Glomerular endothelial cell (primary cell): ENCODE measurements at places on chromosomes 4 and X.

GRCh38 chrX:8377041-8377440, 87.6 kb upstream of the VCX3B start:
- no peak for DNase-seq

- no peak for DNase-seq
These were observed 158.0 kb downstream of the CBLL2 start for GRCh38 chrX:22430701-22431100.

GRCh38 chrX:32370456-32371205, 840.7 kb downstream of the DMD start:
- no peak for DNase-seq

DNA sequence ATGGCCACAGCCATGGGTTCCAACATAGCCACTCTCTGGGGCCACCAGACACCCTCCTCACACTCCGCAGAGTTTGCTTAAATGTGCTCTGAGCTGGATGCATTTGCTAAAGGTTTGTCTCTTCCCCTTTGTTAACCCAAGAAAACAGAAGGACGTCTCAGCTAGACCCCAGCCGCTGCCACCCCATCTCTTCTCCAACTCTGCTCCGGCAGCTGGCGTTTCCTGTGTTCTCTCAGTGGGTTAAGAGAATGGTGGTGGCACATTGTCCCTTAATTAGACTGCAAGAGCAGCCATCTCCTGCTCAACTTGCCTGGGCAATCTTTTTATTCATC, 43.7 kb upstream of the FAM9C start:
- DNase-seq: no peak

DNA sequence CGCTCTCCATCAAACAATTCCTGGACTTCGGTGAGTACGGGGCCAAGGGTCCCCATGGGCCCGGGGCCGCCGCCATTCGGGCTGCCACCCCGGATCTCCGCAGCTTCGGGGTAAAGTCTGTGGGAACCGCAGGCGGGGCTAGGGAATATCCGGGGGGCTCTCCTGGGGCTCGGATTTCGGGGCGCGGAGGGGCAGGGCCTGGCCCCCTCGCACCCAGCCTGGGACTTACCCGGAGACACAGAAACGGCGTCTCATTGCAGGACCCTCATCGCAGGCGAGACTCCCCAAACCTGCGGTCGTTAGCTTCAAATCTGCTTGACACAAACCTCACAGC, 413 bp downstream of the PDK3 start:
- no peak for DNase-seq

- no peak for DNase-seq
These were observed 20.8 kb upstream of the CDS1 start for GRCh38 chr4:84562156-84562555.

- no peak for DNase-seq
These were observed 42.3 kb downstream of the ANAPC10 start for GRCh38 chr4:145055533-145056257.

DNA sequence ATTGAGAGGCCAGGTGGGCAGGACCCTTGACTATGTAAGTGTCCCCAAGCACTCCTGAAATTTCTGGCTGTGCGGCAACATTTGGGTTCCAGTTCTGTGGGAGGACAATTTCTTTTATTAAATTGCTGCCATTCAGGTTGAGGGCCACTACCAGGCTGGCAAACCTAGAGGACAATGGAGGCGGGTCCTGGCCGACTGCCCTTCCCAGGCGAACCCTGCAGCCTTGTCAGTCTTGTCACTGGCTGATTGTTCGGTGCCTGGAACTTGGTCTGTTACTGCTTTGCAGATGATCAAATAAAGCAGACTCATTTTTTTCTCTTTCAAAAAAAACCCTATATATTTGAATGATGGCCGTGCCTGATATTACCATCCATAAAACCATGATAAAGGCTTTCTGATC, 6.6 kb upstream of the TMEM128 start:
- no peak for DNase-seq
